8988T (cell line): ENCODE measurements at places on chromosomes 16 and 17.

- DNase-seq = no peak
Observed at GRCh38 chr16:15751940-15752339, 101.9 kb downstream of the NDE1 start.

DNA sequence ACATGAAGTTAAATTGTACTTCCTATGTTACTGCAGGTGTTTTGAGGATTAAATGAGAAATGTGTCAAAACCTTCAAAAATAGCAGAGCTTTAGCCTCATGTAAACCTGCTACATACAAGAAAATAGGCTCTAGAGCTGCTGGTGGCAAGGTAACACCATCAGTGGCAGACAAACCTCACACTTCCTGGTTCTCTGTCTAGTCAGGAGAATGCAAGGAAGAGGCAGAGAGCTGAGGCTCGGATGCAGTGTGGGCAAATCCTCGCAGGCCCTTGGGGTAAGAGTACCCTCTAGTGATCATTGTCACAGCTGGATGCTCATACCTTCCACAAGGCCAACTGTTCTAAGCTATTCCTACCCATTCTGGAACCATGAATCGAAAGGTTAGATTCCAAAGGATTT is 14.2 kb downstream of the CIAPIN1 start:
- no peak for DNase-seq

DNA sequence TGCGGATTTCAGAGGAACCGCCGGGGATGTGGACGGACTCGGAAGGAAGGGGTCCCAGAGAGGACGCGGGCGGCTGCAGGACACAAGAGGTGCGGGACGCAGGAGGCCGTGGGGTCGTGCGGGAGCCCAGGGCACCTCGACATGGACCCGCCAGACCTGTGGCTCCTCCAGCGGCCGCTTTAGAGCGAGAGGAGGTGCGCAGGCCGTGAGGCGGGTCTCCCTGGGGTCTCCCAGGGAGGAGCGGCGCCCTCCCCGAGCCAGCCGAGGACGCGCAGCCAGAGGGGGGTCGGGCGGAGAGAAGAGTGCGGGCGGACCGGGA is 6.8 kb upstream of the FLYWCH1 start:
- no peak for DNase-seq

- no peak for DNase-seq
Observed at GRCh38 chr17:12252462-12252861, 231.8 kb downstream of the MAP2K4 start.

- no peak for DNase-seq
Observed at GRCh38 chr17:68101987-68102314, 66.4 kb downstream of the KPNA2 start.

DNA sequence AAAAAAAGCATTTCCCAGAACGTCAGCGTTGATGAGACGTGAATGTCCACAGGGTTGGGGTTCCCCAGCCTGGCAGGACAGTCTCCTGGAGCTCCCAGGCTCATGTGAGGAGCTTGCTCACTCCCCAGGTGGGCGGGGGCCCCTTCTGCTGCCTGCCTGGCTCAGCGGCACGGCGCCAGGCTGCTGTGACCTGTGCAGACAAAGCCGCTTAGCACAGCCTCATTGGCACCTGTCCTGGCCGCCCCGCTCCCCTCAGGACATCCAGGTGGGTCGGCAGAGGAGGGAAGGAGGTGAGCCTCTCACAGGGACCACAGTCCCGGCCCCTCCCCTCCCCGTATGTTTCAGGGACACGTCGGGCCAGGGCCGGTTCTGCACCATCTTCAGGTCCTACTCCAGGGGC is 12.9 kb upstream of the WFIKKN1 start:
- no peak for DNase-seq

DNA sequence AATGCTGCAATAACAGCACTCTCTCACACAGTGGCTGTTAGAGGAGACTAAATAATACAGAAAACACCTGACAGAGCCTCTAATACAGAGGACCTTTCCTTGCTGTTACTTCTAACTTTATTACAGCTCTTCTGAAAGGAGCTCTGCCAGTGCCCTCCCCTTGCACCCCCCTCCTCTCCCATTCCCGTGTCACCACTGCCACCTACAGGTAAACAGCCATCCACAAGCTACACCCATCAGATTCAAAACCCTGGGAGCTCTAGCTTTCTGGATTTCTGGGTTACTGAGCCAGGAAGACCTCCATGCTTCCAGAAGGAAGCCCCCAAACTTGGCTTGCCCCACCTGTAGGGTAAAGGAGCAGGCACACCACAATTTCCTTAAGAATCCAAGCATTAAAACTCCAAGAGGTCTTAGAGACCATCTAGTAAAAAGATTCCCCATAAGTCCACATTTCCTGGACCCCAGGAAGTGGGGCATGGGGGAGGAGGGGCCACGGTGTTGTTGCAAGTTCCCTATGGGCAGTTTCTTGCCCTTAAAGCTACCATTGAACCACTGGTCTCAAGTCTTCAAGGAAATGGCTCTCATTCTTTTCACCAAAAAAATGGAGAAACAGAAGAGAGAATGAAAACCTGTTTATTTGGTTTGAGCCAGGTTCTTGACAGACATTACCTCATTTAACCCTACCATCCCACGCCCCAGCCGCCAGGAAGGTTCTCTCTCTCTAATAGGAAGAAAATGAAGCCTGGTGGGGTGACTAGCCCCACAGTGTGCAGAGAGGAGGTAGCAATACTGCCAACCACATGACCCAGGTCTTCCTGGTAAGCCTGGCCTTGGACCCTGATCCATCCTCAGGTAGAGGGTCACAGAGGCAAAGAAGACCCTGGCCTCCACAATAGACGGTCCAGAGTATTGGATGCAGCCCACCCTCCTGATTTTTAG is 52.8 kb downstream of the TOM1L2 start:
- DNase-seq = peak; percentile 61

- DNase-seq = no peak
Observed at GRCh38 chr17:565521-565920, 149.1 kb downstream of the VPS53 start.

DNA sequence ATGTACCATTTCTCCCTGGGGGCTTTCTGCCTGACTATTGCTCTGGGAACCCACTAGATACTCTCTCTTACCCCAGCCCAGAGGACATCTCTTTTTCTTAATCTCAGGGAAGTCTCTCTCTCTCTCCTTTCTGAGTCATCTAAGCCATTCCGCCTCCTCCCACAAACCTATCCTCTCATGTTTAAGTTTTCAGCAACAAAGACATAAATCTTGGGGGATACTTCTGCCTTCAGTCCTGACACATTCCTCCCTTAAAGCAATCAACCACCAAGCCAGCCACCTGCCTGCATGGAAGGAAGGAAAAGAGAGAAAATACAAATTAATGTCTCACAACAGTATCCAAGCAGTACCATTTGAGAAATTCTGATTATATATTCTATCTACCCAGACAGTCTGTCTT is 128.8 kb downstream of the HS3ST2 start:
- no peak for DNase-seq

GRCh38 chr17:39529455-39529854 is 68.2 kb downstream of the CDK12 start:
- no peak for DNase-seq

GRCh38 chr17:80289616-80290015 is 29.0 kb downstream of the RNF213 start:
- DNase-seq = no peak

GRCh38 chr16:69188236-69188549 is 1.2 kb downstream of the SNTB2 start:
- no peak for DNase-seq

DNA sequence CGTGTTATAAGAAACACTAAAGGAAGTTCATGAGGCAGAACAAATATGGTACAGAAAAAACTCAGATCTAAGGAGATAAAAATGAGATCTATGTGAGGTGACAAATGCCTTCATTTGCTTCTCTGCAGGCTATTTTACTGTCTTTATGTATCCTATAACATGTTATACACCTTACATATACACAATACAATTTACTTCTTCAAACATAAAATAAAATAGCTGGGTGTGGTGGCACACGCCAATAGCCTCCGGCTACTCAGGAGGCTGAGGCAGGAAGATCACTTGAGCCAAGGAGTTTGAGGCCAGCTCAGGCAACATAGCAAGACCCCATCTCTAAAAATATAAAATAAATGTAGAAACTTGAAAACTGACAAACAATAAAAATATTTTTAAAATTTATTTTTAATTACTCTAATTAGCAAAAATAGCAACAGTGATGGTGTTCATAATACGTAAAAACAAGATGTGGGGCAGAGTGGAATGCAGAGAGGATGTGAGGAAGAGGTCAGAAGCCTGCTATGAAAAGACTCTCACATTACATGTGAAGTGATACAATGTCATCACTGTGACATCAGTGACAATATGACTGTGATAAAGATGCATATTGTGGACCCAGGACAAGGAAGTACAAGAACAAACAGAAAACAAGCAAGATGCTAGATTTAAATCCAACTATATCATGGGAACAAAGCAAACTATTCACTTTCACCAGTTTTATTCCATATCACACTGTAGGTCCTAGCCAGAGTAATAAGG is 31.0 kb downstream of the VPS53 start:
- DNase-seq = no peak

DNA sequence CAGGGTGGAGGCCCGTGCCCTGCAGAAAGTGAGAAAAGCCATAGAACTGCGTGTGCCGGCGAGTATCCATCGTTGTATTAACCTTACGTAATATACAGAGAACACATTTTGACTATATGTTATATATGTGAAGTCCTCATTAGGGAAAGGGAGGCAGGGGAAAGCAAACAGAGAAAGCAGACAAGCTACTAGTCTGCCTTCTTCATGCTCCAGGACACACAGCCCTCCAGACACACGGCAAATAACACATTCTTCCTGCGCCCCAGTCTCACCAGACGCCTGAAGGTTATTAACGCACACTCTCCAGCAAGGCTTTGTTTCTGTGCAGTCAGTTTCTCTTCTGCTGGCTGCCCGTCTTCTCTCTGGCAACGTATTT is 28.8 kb downstream of the PRDM7 start:
- no peak for DNase-seq

- DNase-seq = no peak
Observed at GRCh38 chr16:68257251-68257905, 6.9 kb upstream of the SLC7A6 start.

- DNase-seq = no peak
Observed at GRCh38 chr17:44830359-44831288, 537 bp upstream of the GJC1 start.

DNA sequence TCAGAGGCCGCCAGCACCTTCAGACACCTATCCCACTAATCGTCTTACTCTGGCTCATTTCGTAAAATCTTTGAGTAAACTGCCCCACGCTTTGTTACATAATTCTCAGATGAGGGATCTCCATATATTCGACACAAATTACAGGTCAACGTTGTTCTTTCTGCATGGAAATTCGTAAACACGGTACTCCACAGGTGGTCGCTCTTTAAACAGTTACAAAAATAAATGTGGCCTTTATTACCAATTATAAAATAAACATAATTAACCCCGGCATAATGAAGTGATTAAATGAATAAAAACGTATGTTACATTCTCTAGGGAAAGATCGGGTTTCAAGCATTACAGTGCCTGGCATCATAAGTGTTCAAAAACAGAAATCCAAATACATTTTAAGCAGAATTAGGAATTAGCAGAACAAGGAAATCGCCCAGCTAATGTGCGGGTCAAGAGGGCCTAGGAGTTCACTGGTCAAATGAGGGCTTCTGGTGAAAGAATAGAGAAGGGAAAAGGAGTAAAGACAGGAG is 943 bp upstream of the PIP4K2B start:
- DNase-seq = no peak

DNA sequence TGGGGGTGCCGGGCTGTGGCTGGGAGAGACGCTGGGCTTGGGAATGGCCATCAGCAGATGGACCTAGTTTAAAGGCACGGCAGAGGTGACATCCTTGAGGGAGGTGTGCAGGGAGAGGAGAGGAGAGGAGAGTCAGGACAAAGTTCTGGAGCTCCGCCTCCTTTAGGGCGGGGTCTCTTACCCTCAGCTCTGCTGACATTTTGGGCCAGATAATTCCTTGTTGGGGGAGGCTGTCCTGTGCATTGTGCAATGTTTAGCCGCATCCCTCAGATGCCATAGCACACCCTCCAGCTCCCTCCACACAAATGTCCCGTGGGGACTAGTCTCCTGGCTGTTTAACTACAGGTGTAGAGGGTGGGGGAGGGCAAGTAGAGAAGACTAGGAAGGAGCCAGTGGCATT is 48.3 kb downstream of the ARHGAP23 start:
- DNase-seq = no peak

DNA sequence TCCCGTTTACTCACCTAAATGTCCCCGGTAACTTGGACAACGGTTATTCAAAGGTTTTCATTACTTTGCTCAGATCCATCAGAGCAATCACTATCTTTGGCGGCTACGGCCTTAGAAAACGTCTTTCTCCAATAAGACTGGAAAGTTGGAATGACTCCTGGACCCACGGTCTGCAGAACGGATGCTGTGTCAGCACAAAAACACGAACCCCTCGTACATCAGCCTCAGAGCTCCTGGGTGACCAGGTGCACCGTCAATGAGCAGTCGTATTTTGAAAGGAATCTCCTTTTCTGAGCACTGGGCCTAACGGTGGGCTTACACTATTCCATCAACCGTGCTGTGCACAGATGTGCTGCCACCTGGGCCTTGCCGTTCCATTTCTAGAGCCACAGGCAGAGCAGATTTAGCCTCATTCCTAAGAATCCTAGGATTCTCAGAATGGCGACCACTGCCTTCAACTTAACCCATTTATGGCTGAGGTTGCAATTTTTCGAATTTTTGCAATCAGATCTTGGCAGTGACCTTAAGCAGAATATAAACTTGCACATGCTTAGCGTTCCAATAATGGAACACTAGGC is 110.8 kb upstream of the ZNF750 start:
- DNase-seq = no peak

DNA sequence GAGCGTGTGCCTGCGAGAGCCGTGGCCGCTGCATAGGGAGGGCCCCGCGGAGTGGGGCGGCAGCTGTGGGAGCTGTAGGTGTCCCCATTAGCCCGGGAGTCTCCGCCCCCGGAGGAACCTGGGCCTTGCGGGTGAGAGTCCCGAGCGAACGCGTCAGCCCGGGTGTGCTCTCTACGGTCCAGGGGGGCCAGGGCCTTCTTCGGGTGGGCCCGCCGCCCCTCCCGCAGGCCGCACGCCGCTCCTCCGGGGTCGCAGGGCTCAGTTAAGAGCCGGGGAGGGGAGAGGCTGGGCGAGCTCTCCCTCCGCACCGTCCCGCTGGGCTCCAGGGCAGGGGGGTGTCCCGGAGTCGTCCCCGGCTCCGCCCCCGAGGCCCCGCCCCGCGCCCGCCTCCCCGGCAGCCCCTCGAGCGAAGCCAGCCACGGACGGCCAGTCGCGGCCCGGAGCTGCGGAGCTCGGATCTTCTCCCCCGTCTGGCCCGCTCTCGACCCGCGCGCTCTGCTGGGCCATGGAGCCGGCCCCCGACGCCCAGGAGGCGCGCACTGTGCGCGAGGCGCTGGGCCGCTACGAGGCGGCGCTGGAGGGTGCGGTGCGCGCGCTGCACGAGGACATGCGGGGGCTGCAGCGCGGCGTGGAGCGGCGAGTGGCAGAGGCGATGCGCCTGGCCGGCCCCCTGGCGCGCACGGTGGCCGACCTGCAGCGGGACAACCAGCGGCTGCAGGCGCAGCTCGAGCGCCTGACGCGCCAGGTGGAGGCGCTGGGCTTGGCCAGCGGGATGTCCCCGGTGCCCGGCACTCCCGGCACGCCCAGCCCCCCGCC is at the start of gene SMTNL2:
Gene SMTNL2, plus strand, starts transcription at position 429 of the 816 bp plus-strand sequence. Its CDS starts 77 bp downstream, at position 506.
- peak; percentile 77 for DNase-seq

GRCh38 chr17:35079547-35080423 is 16.3 kb upstream of the RFFL start:
- no peak for DNase-seq

GRCh38 chr16:3202903-3203539 is 15.0 kb downstream of the OR1F1 start:
- DNase-seq = no peak
